ENCODE measurements at places on chromosomes 2 and 18. TPM values are rescaled to one million over a fixed set of nuclear protein-coding genes. Genes with fewer than 3 reads are reported as not detected.
A peak's percentile ranks its signal among the peaks of the same experiment; 100 is the strongest.

- no peak for DNase-seq
These were observed 64.5 kb downstream of the TSPYL6 start for GRCh38 chr2:54191361-54192135.

- peak; percentile 53 for DNase-seq
These were observed 94.5 kb upstream of the TTC39C start for GRCh38 chr18:23920054-23920453.

GRCh38 chr2:233462202-233462785, 104.3 kb downstream of the USP40 start:
- DNase-seq: no peak

GRCh38 chr2:203673933-203674332, 32.5 kb upstream of the CD28 start:
- peak; percentile 57 for DNase-seq

The ANKRD30BL gene
- total RNA-seq: not detected

The POTEI gene
- not detected for total RNA-seq

Data from M059J (cell line).